T-helper 17 cell (primary cell): ENCODE measurements at places on chromosomes 7 and 10. TPM values are rescaled to one million over a fixed set of nuclear protein-coding genes. Genes with fewer than 3 reads are reported as not detected.

TBXAS1 gene
- 19.6 TPM for total RNA-seq

DNA sequence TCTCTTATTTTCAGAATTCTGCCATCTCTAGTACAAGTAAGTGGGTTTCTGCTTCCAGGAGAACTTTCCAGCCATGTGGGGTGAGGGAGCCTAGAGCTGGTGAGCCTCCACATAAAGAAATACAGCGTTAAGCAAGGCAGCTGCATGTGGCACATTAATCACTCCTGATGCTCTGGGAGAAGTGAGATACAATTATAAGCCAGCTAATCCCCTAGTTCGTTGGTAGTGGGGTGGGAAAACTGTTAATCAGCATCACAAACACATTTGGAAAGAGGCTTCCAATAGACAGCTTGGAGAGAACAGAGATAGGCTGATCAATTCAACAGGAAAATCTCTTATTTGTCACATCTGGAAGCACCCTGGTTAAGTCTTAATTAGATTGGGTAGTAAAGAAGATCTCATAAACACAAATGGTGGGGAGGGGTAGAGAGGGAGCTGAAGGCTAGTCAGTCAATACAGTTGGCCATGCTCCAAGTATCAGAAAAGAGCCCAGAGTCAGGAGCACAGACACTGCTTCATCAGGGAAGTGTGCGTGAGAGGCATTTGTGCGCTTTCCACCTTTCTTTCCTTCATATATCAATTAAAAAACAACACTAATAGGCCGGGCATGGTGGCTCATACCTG is 130.6 kb downstream of the SORCS1 start:
- DNase-seq: no peak

GRCh38 chr10:30463944-30464451 is 30.0 kb downstream of the MAP3K8 start:
- DNase-seq: no peak

GRCh38 chr10:99394761-99395386 is 35.5 kb downstream of the GOT1 start:
- no peak for DNase-seq

DNA sequence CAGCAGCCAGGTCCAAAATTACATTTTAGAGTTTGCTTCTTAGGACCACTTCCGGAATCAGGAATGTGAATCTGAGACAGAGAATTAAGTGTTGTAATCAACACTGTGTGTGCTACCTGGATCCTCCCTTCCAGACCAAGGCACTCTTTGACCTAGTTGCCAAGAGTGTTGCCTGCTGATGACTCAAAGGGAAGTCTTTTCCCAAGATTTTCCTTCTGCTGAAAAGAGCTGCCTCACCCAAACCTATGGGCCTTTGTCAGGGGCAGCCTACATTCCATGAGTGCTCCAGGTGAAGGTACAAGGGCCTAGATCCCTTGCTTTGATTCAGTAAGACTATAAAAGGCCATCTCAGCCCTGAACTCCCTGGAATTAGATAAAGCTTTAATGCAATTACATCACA is 712.5 kb upstream of the ANKRD30A start:
- DNase-seq: no peak

SCRN1 gene
- total RNA-seq: 6.1 TPM

DNA sequence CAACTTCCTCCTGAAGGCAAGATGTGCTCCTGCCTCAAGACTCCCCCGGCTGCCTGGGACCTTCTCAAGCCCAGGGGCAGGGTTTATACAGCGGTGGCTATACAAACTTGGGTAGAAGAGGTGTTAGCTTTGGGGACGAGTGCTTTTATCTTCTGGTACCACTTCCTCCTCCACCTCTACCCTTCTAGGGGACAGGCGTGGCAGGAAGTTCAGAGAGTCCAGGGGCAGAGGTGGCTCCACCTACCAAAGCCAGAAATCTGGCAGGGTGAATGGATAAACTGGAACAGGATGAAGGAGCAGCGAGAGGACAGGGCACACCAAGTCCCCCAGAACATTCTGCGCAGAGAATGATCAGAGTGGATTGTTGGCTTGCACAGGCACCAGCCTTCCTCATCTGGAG is 24.0 kb upstream of the TM9SF3 start:
- no peak for DNase-seq

- DNase-seq: no peak
Measured at GRCh38 chr7:50512384-50512783, 52.8 kb downstream of the DDC start.

FLNC gene
- 0.05 TPM for total RNA-seq

ATRNL1 gene
- not detected for total RNA-seq

- no peak for DNase-seq
Measured at GRCh38 chr10:24468281-24468751, 255.4 kb downstream of the ARHGAP21 start.

EBF3 gene
- total RNA-seq: not detected

GRCh38 chr7:96219378-96220130 is 102.3 kb downstream of the SLC25A13 start:
- DNase-seq: no peak

SSC4D gene
- total RNA-seq: not detected
